SW 1271 (cell line): ENCODE measurements at places on chromosomes 5 and 9.

- DNase-seq = no peak
Measured at GRCh38 chr5:73426034-73426433, 22.5 kb downstream of the FOXD1 start.

- DNase-seq = no peak
Measured at GRCh38 chr9:13845460-13845859, 468.5 kb downstream of the NFIB start.

DNA sequence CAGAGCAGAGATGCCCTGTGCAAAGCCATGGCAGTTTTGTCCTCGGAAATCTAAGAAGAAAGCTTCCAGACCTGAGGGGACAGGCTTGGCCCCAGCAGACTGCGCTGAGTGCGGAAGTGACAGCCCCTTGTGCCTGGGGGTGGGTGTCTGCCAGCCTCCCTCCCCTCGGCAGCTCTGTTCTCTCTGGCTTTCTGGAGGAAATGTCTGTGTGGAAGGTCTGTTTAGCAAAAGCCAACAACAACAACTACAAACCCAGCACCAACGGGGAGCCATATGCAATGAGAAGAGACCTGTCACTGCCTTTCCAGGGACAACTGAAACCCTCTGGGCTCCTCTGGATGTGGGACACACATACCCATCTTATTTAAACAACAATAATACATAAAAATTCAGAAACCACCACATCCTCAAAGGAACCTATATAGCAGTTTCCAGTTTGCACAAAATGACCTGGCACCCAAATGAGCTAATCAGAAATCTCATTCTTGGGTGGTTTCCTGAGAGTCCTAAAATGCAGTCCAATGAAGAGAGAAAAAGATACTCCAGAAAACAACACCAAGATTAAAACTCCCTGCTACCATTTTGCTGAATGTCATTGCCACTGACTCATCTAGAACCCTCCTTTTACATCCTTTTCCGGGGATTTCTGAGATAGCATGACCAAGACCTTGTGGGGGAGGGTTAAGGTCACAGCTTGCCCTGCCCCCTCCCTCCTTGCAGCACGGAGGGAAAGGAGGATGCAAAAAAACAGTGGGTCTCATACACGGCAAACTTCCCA is 97.7 kb downstream of the AK8 start:
- no peak for DNase-seq

- no peak for DNase-seq
Measured at GRCh38 chr5:149924486-149924885, 20.1 kb downstream of the PDE6A start.

DNA sequence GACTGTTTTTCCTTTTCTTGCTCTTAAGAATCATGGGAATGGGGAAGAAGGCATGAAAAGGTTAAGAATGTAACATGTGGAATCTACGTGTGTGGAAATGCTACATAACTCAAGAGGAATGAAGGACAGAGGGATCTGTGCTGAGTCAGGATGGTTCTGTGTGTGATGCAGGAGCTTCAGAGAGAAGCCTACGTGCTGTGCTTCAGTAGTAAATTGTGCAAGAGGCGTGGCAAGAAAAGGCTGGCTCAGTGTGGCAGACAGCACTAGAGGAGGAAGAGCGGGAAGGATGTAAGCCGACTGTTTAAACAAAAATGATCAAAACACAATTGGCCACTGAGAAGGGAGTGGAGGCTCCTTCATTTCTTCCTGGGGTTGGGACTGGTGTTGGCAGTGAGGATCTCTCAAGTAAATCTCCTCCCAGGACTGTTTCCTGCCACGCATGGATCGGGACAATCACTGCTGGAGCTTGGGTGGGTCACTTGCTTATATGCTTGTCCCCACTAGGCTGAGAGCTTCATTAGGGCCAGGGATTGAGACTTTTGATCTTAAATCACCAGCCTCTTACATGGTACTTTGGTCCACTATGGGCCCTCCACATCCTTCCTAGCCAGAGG is 59.4 kb upstream of the BASP1 start:
- no peak for DNase-seq

DNA sequence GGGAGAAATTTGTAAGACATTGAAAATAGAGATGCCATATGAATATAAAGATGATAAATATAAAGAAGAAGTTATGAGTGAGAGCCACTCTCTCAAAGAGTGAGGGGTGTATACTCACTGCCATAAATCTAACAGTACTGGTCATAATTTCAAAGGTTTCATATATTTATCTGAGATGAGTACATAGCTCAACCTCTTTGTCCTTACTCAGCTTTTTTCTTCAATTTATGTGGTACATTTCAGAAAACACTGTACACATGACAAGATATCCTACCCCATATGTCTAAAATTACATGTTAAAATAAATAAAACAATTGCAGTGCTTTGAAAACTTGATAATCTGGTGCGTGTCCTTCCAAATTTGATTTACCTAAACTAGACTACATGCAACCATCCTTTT is 5.2 kb upstream of the MCC start:
- DNase-seq = no peak

DNA sequence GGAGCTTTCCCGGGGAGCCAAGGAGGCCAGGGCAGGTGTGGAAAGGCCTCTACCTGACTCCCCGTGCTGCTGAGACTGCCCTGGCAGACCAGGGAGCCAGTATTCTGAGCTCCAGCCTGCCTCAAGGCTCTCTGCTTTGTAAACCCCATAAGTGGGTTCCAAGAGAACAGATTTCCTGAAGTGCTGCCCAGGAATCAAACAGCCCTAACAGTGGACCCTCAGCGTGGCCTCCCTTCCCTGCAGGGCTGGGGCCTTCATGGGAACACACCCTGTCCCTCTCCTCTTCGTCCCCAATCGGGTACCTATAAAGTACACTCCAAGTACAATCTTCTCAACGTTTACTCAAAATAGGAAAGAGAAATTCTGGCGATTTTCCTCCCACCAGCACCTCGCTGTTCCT is 252.5 kb downstream of the FSTL4 start:
- no peak for DNase-seq

DNA sequence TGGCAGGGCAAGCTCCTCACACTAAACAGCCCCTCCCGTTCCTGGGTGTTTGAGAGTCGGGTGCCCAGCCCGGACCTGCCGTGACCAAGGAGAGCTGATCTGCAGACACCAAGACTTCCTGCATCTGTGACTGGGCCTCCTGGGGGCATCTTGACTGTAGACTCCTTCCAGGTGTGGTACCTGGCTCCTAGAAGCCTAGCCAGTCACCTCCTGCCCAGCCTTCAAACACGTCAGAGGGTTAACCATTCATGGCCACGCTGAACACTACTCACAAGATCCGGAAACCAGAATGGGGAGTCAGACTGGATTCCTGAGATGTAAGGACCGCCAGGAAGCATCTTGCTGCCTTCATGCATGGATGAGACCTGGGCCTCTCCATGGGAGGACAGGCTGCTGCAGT is 3.7 kb upstream of the LCN2 start:
- no peak for DNase-seq

GRCh38 chr9:98900244-98900643 is 43.5 kb upstream of the COL15A1 start:
- no peak for DNase-seq

DNA sequence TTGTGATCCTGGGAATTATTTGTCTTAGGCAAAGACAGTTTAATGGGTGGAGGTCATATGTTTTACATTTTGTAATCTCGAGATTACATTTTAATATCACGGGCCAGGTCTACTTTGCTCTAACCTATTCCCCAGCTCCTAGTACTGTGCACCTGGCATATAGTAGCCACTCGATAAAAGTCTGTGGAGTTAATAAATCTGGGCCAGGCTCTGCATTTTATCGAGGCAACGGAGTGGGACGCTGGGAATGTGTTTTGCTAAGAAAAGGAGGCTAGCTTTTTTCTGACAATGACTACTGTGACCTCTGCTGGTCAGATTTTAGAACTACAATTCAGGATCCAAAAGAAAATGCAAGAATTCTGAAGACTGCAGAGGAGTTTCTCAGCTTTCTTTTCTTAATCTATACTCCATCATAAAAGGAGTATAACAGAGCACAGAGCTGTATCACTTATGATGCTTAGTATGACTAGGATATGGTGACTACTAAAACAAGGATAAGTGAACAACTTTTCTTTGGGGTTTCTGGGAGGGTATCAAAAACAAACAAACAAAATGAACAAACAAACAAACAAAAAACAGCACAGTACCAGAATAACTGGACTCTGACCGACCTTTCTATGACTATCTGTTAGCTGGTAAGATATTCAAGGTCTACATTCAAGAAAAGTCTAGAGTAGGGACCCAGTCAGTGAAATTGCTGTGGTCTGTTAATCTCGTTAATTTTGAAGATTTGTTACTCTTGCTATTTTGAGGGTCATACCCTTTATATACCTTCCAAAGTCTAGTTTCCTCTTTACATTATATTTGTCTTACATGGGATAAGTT is 46.1 kb upstream of the CER1 start:
- DNase-seq = no peak

DNA sequence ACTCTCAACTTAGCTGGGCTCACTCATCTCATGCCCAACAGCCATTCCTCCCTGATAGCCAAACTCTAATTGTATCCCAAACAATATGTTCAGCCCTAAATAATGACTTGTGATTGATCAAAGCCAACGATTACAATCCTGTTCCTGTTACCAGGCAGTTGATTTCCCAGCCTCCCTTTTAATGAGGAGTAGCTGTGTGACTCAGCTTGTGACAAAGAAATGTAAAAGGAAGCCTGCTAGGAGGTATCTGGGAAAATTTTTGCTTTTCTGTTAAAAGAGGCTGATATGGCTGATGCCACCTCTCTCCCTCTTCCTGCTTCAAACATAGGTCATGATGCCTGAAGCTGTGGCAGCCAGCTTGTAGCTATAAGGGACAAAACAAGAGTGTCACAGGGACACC is 19.6 kb upstream of the ENC1 start:
- DNase-seq = no peak
